Activated CD4-positive, alpha-beta memory T cell treated with anti-CD3 and anti-CD28 coated beads for 36 hours (primary cell): ENCODE measurements at places on chromosomes 1 and 21.
A peak's percentile ranks its signal among the peaks of the same experiment; 100 is the strongest.

DNA sequence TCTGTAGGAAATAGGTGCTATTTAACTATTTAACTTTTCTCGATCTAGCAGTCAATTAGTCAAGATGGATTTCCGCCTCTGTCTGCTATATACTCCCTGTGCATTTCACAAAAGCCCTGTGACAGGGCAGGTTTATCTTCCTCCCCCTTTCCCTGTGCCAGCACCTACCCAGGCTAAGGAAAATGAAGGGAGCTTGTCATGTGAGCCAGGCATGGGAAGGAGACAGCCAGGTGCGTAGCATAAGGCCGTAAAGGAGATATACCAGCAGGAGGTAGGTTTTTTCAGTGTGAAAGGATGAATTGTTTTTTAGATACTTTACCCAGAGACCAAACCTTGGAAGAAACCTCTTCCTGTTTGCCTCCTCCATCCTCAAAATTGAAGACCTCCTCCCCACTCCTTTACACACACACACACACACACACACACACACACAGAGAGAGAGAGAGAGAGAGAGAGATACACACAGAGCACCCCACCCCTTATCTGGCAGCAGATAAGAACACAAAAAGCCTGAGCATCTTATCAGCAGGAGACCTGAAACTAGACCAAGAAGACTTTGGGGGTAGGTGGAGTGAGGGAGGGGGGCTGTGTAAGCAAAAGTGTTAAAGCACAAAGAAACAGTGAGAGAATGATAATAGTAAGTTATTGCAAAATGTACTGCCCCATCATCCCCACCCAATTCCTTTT lies 12.0 kb upstream of the TARBP1 start:
- DNase-seq = no peak

GRCh38 chr1:53526451-53527101 lies 67.4 kb downstream of the DMRTB1 start:
- DNase-seq = no peak

DNA sequence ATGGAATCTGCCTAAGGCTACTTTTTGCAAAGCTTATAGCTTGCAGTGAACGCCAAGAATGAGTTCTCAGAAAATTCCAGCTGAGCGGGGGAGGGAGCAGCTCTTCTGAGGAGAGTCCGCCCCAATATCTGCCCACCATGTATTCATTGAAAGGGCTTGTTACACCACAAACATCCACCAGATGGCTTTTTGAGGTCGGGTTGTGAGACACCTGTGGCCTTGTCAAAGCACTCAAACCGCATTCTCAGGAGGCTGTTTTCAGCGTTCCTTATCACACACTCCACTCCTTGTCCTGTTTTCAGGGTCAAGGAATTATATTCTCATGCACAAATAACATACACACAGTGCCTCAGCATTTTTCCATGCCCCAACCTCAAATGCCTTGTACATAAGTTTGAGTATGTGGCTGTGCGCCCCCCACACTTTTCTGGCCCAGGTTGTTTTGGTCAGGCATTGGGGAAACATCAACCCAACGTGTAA lies 3.9 kb upstream of the C4BPB start:
- DNase-seq = peak; percentile 60

GRCh38 chr21:44092211-44092610 lies 15.0 kb upstream of the PWP2 start:
- DNase-seq = no peak

GRCh38 chr1:92329347-92330129 lies 30.7 kb downstream of the RPAP2 start:
- DNase-seq = no peak

GRCh38 chr1:207938016-207938415 lies 27.1 kb upstream of the CD34 start:
- no peak for DNase-seq

GRCh38 chr1:25257196-25257595 lies 9.9 kb upstream of the RSRP1 start:
- DNase-seq = no peak

GRCh38 chr21:35926003-35926740 lies 134.2 kb downstream of the SETD4 start:
- DNase-seq = no peak
